ENCODE measurements at places on chromosomes 1 and 21. TPM values are rescaled to one million over a fixed set of nuclear protein-coding genes. Genes with fewer than 3 reads are reported as not detected.

Gene MATN1
- total RNA-seq: 0.36 TPM

Gene CD5L
- total RNA-seq: not detected

Gene SLFNL1
- total RNA-seq: 3.0 TPM

Gene PRKAA2
- total RNA-seq: 15.0 TPM

Gene MTMR11
- 1.3 TPM for total RNA-seq

Gene ERICH3
- 0.14 TPM for total RNA-seq

Gene FMN2
- total RNA-seq: 0.42 TPM

Gene DCAF6
- 52.0 TPM for total RNA-seq

Gene RAB25
- total RNA-seq: 1.6 TPM

Gene RHBG
- total RNA-seq: not detected

Gene HRNR
- not detected for total RNA-seq

Gene CRP
- not detected for total RNA-seq

Gene GPR157
- 17.4 TPM for total RNA-seq

Gene DNAH14
- 24.6 TPM for total RNA-seq

Gene VSIG8
- total RNA-seq: not detected

Gene NES
- 302 TPM for total RNA-seq

Gene LINGO4
- total RNA-seq: not detected

Gene CRNN
- not detected for total RNA-seq

Gene SPRR2A
- total RNA-seq: not detected

Gene KIF14
- 14.2 TPM for total RNA-seq

Gene GPN2
- total RNA-seq: 18.4 TPM

Gene EXOC8
- 10.3 TPM for total RNA-seq

Gene DPT
- total RNA-seq: not detected

Gene INKA2
- 7.5 TPM for total RNA-seq

Gene KIAA1614
- 1.3 TPM for total RNA-seq

Gene IGSF3
- 130 TPM for total RNA-seq

Gene CD52
- not detected for total RNA-seq

Gene OVAAL
- 1.1 TPM for total RNA-seq

Gene SLC9C2
- total RNA-seq: not detected

Gene JAM2
- total RNA-seq: 0.63 TPM

Gene C1orf141
- not detected for total RNA-seq

Gene CYP4A11
- total RNA-seq: not detected

Gene MFAP2
- 51.9 TPM for total RNA-seq

Gene NHLH1
- total RNA-seq: 0.11 TPM

Gene SV2A
- 21.9 TPM for total RNA-seq

Gene EDN2
- 0.92 TPM for total RNA-seq

Gene PROX1
- 28.7 TPM for total RNA-seq

Gene AKR1A1
- 145 TPM for total RNA-seq

Gene BSND
- not detected for total RNA-seq

Gene SSX2IP
- 14.0 TPM for total RNA-seq

Gene DCST1
- not detected for total RNA-seq

Gene OR10J1
- total RNA-seq: not detected

Gene NCF2
- 0.60 TPM for total RNA-seq

Gene DMRTA2
- 0.12 TPM for total RNA-seq

Gene PLEKHA6
- total RNA-seq: 71.7 TPM

Measured in cardiac muscle cell (in vitro differentiated cells and primary cell).